ENCODE measurements at places on chromosomes 3 and 15.

GRCh38 chr15:66369773-66370651 is 13.5 kb upstream of the TIPIN start:
- DNase-seq: no peak

- DNase-seq: no peak
These were observed 57.1 kb downstream of the EPHB1 start for GRCh38 chr3:134852132-134852531.

DNA sequence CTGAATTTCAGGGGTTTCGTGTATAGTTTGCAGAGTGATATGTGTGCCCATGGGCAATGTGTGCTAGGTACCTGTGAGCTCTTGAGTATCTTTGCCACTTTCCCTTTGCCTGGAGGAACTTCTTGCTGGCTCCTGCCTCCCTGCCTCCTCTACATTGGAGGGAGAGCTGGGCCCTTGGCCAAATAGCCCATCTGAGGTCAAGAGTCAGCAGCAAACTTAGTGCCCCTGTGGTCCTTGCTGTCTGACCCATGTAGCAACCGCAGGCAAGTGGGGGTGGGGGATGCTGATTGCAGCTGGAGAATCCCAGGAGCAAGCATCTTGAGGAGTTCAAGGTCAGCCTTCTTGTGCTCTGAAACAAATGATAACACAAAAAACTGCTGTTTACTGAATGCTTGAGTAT is 5.4 kb upstream of the TBC1D21 start:
- DNase-seq: no peak

GRCh38 chr15:70415398-70415797 is 317.7 kb upstream of the TLE3 start:
- no peak for DNase-seq

GRCh38 chr3:7700977-7701376 is 800.6 kb upstream of the LMCD1 start:
- no peak for DNase-seq

DNA sequence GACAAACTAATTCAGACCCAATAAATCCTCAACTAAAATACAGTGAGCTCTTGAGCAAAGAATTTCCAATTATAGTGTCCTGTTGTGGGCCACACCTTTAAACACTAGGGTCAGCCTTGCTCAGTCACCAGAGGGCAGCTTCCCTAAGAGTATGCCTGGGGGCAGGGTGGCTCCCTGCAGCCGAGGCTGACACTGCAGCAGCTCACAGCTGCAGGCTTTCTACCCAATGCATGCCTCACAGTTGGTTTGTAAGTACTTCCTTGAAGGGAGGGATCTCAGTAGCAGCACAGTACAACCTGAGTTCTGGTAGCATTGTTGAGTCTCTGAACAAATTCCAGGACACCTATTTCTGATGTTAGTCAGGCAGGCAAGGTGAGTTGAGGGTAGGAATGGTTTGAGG is 335.6 kb downstream of the TUSC7 start:
- DNase-seq: no peak

DNA sequence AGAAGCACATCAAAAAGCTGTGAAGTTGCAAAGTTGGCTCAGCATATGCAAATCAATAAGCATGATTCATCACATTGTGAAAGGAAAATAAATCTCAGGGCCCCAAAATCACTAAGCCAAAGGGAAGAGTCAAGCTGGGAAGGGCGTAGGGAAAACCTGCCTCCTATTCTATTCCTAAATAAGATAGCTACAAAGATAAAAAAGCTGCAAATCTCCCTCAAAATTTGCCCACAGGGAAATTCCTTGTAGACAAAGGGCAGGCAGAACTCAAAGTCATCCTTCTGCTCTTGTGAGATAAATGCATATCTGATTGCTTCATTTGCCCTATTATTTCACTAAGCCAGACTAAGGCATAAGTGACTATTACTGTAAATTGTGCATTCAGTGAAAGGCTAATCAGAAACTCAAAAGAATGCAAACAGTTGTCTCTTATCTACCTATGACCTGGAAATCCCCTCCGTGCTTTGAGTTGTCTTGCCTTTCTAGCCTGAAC is 30.5 kb upstream of the CCNL1 start:
- no peak for DNase-seq

DNA sequence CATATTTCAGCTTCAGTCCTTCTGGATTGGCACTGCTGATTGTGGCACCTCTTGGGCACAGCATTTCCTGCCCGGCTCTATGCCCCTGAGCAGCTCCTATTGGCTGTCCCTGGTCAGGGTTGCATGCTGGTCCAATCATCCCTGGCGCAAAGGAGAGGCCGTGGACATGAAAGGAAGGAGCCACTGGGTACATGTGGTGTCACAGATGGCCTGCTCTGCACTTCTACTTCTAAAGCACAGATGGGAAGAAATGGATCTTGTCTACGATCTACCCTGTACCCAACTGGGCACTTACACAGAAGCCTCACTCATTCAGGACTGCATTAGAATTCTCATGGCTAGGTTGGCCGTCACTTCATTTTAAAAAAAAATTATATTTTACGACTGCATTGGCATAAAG is 232.5 kb downstream of the SHQ1 start:
- no peak for DNase-seq

GRCh38 chr3:169300436-169300835 is 363.1 kb downstream of the MECOM start:
- no peak for DNase-seq
